ENCODE measurements at places on chromosomes 16 and 17.

DNA sequence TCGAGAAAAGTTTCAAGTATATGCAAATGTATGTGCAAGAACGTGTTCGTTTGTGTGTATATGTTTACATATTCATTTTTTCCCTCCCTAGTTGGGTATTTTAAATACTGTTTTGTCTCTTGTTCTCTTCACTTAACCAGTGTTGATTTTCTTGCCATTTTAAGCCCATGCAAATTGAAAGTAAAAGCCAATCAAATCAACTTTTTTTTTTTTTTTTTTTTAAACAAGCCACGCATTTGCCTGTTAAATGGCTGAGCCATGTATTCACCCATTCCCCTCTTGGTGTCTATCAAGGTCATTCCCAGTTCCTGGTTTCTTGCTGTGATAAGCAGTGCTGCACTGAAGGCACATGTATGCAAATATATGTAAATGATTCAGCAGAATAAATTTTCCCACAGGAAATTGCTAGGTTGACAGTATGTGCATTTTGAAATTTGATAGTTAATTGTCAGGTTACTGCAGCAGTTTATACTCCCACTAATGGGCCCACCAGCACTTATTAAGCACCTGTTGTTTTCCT lies 12.2 kb downstream of the ABCC1 start:
- DNase-seq: no peak

GRCh38 chr16:76389126-76389525 lies 111.9 kb downstream of the CNTNAP4 start:
- no peak for DNase-seq

DNA sequence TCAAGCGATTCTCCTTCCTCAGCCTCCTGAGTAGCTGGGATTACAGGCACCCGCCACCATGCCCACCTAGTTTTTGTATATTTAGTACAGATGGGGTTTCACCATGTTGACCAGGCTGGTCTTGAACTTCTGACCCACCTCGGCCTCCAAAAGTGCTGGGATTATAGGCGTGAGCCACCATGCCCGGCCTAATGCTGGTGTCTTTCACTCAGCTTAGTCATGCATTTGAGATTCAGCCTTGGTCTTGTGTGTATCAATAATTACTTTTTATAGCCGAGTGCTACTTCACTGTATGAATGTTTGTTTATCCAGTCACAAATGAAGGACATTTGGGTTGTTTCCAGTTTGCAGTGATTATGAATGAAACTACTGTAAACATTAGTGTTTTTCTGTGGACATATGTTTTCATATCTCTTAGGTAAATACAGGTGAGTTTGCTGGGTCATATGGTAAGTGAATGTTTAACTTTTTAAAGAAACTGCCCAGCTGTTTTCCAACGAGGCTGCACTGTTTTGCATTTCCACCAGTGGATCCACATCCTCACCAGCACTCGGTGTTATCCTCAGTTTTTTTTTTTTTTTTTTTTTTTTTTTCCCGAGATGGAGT lies 11.0 kb upstream of the PLCG2 start:
- no peak for DNase-seq

DNA sequence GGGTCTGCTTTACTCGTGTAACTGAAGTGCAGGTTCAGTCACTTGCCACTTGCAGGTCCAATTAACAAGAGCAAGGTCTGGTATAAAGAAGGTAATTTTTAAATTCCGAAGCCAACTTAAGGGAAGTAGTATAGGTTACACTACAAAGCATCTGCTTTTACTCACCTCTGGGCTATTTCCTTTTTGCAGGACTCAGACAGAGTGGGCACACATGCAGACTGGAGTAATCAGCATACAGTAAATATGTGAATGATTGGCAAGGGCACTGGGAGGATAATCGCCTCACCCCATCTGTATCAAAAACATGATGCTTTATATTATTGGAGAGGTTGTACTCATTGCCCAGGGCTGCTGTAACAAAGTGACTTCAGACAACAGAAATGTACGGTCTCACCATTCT lies 160.1 kb upstream of the CDH5 start:
- DNase-seq: no peak

DNA sequence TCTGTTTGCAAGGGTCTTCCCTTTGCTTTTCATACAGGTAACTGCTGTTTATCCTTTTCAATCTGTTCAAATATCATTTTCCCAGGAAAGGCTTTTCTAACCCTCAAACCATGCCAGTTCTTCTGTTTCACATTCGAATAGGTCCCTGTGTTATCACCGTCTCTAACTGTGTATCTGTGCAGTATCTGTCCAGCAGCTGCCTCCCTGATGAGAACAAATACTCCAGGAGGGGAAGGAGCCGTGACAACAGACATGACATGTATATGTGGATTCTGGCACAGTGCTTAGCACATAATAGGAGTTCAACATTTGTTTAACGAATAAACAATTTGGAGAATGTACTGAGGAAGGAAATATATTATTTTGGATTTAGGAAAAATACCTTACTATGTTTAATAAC lies 95.7 kb downstream of the STX8 start:
- no peak for DNase-seq

- no peak for DNase-seq
Measured at GRCh38 chr17:70857351-70857750, 688.0 kb downstream of the KCNJ2 start.

GRCh38 chr16:85386467-85387170 lies 226.5 kb upstream of the GSE1 start:
- no peak for DNase-seq

GRCh38 chr17:8005967-8006730 lies 3.7 kb downstream of the GUCY2D start:
- DNase-seq: no peak

- no peak for DNase-seq
Measured at GRCh38 chr16:4572715-4573114, 16.6 kb downstream of the C16orf96 start.

GRCh38 chr17:50177983-50178834 lies 12.4 kb downstream of the SGCA start:
- DNase-seq: peak; percentile 79

GRCh38 chr17:63704836-63705235 lies 4.9 kb upstream of the LIMD2 start:
- no peak for DNase-seq

GRCh38 chr17:50691550-50692447 lies 15.9 kb downstream of the ANKRD40 start:
- DNase-seq: peak; percentile 65

DNA sequence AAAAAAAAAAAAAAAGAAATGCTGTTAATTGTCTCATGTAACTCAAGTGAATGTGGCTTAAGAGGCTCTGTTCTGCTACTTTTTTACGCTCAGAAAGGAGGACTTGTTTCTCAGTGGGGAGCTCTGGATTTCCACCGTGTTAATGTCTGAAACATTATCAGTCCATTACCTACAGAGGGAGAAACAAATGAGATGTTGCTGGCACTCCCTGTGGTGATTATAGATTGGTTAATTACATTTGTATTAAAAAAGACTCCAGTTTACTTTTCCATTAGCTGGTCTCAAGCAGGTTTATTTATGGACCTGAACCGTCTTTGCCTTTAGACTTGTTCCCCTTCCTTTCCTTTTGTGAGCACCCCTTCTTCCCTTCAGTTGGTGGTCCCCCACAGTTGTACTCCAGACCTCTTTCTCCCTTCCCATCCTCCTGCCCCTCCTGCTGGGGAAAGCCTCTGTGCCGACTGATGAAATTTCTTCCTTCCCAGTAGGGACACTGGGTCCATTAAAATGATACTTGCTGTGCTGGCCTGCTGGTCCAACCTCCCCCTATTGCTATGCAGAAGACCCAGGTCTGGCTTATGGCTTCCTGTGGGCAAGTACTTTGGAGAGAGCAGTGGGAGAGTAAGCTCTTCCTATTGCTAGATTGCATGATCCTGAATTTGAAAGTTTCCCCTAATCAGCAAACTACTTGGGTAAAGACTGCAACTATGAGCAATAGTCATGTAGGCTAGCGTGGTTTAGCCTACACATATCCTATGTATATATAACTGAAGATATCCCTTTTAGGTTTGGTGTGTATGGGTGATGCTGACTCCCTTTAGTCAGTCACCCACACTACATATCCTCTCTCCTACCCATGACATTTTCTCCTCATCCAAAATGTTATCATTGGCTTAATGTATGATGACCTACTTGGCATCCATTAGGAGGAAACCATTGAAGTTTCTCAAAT lies 8.1 kb downstream of the CDC6 start:
- no peak for DNase-seq

GRCh38 chr17:67488161-67488560 lies 111.1 kb downstream of the PITPNC1 start:
- DNase-seq: no peak

DNA sequence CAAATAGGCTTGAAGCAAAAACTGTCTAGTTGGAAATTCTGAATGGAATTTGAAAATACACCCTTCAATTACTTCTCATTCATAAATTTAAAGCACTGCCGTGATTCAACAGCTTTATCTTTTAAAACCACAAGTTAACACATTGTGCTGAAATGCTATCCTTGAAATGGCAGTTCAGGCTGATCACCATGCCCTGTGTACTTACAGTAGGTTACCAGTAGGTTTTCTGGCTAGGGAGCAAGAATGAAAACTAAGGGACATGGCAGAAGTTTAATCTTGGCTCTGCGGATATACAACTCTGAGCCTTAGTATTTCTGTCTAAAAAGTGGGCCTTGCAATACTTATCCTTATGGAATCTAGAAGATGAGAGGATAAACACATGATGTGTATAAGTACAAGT lies 28.0 kb downstream of the NXPH3 start:
- DNase-seq: no peak

- DNase-seq: peak; percentile 59
Measured at GRCh38 chr17:81086789-81087551, 52.0 kb downstream of the BAIAP2 start.

GRCh38 chr16:4494746-4495490 lies 18.7 kb downstream of the HMOX2 start:
- DNase-seq: no peak

DNA sequence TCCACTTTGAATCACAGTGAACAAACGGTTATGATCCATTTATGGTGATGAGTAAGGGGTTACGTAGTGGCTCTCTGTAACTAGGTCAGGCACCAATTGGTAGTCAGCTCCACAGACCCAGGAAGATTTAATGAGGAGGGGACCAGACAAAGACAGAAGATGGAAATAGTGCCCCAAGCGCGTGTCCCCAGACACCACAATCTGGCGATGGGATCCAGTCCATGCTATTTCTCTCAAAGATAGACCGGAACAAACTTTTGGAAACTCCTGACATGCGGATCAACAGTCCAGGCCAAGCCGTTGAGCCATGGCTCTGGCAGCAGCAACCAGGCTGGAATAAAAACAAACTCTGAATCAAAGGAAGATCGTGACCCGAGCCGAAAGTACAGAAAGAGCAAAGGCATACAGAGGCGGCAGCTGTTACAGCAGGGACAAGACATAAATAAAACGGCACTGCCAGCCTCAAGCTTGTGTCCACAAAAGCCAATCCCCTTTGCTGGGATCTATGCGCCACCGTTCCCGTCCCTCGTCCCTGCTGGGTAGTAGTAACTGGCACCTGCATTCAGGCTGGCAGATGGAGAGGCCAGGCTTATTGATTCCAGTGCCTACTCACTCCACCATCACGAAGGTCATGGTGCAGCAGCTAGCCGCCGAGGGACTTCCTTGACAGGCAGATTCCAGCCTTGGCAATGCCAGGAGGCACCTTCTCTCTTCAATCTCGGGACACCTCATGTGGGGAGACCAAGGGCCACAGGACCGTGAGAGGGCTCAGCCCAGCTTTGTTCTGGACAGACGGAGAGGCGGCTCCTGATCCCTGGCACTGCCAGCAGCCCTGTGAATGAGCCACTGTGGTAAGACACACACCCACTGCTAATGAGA lies 50.2 kb downstream of the CDH11 start:
- peak; percentile 12 for DNase-seq

GRCh38 chr16:3027983-3028715 lies 4.3 kb downstream of the THOC6 start:
- peak; percentile 93 for DNase-seq

GRCh38 chr16:17461951-17462729 lies 8.6 kb downstream of the XYLT1 start:
- peak; percentile 38 for DNase-seq

GRCh38 chr17:42754782-42755181 lies 6.2 kb upstream of the RAMP2 start:
- no peak for DNase-seq

- no peak for DNase-seq
Measured at GRCh38 chr17:27671591-27671910, 40.6 kb downstream of the LGALS9 start.
